ENCODE measurements at places on chromosomes 12 and 14. TPM values are rescaled to one million over a fixed set of nuclear protein-coding genes. Genes with fewer than 3 reads are reported as not detected.

DNA sequence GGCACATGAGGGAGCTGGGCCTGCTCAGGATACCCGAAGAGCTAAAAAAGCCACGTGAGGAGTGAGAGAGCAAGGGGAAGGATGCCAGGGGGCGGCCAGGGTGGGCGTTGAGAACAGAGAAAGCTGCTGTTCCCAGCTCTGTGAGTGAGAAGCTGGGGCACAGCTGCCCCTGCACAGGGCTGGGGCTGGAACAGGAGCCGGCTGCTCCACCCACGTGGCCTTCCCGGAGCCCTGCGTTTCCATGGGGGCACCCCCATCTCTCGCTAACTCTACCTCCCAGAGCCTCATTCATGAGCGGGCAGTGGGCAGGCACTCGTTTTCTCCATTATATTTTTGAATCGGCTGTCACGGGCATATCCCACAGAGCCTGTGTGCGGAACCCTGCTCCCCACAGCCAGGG is 42.7 kb downstream of the RFLNA start:
- no peak for DNase-seq

- no peak for DNase-seq
These were observed 375.2 kb downstream of the DUSP6 start for GRCh38 chr12:88977115-88977514.

DNA sequence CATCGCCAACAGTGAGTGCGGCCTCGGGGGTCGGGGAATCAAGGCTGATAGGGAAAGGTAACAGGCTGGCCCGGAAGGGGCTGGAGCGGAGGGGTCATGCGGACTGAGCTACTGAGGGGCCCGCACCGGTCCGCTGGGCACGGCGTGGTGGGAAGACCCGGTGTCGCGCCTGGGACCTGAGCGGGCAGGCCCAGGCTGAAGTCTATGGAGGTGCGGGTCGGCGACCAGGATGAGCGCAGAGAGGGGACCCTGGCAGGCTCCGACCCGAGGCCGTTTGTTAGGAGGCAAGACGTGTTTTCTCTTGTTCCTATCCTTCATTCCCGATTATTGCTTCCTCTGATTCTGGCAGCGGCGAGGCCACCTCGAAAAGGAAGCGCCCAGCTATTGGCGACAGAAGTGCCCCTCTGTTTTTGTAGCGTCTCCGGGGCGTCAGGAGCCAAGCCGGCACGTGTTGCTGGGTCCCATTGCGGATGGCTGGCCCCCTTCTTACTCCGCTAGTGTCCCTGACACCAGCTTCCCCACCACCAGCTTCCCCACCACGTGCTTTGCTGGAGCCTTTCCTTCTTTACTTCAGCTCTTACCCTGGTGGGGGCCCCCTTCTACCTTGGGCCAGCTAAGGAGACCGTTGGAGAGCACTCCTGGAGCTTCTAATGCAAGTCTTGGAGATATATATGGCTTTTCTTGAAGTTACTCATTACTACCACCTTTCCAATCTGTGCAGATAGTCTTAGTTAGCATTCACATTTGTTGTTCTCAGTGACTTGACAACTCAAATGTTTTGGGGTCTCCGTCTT is 653 bp downstream of the PA2G4 start:
- DNase-seq = peak; percentile 49

DNA sequence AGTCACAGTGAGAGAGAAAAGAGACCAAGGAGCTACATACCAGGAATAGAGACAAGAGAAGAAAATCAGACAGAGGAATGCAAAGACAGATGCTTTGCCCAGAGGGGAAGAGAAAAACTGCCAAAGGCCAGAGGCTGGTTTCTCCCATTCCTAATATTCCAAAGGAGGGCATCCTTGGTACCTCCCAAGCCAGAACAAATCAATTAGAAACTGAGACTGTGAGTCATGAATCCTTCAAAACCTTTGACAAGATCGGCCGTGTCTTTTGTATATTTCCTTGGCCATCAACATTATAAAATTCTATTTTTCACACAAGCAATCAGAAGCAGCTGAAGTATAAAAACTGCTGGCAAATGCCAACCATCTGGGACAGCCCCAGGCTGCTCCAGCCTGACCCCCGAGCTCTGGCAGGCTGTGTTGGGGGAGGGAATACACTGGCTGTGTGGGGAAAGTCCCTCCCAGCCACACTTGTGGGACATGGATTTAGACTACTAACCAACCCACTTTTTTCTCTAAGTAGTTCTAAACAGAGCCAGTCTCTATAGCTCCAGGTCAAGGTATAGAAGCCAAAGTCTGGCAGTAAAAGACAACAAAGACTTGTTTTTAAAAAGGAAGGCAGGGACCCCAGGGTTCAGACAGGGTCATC is 13.7 kb downstream of the POMT2 start:
- DNase-seq = no peak

DNA sequence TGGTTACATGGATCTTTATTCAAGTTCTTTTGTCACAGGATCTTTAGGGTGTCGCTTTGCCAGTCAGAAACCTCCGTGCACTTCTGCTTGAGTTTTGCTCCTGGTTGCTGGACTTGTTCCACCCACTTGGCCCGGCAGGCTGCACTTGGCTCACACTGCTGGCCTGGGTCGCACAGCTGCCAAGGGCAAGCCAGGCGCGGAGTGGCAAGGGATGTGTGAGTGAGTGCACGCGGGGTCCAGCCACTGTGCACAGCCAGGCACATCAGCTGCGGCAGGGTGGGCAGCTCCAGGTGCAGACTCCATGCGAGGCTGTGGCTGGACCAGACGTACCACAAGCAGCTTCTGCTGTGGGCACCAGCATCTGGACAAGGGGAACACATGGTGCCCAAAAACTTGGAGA is 76.6 kb downstream of the DERA start:
- DNase-seq = no peak

- no peak for DNase-seq
These were observed 481.4 kb upstream of the TMEM132C start for GRCh38 chr12:127785540-127785939.

- DNase-seq = no peak
These were observed 515 bp upstream of the ABCC9 start for GRCh38 chr12:21941506-21942376.

GRCh38 chr12:22826026-22826425 is 201.1 kb downstream of the ETNK1 start:
- DNase-seq = no peak

Gene VRTN
- not detected for total RNA-seq

Gene TTC7B
- 5.8 TPM for total RNA-seq

DNA sequence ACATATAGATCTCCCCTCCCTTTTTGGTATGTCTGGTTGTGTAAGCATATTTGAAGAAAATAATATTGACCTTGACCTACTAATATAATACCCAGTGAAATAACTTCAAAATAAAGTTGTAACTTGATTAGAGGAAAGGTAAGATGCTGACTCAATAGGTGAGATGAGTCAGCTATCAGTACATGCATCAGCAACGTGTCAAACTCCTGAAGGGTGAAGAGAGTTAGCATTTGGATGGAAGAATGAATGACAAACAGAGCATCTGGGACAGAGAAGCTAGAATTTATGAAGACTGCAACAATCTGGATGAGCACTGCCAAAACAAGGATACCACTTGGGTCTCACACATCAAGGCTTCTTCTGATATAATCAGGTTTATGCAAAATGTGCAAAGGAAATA is 74.9 kb downstream of the PPP2R5E start:
- DNase-seq = no peak

- DNase-seq = no peak
These were observed 161.1 kb upstream of the RASSF8 start for GRCh38 chr12:25797386-25797785.

Gene ENDOU
- not detected for total RNA-seq

DNA sequence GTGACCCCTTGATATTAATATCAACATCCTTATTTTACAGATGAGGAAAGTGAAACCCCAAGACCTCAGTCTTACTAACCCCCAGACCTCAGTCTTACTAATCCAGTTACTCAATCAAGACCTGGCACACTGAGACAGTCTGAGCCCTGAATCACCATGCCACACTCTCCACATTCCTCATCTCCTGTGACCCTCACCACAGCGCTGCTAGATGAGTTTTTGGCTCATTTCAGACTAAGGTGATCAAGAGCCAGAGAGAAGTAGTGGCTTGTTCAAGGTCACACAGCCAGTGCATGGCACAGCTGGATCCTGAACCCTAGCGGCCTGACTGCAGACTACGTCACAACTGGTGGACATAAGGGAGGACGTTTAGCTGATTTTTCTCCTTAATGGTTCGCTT is 579.2 kb downstream of the BCL11B start:
- DNase-seq = peak; percentile 62

Gene GZMB
- 3,062 TPM for total RNA-seq

Gene RPL10L
- not detected for total RNA-seq

GRCh38 chr12:72178871-72179270 is 93.3 kb upstream of the TRHDE start:
- no peak for DNase-seq

DNA sequence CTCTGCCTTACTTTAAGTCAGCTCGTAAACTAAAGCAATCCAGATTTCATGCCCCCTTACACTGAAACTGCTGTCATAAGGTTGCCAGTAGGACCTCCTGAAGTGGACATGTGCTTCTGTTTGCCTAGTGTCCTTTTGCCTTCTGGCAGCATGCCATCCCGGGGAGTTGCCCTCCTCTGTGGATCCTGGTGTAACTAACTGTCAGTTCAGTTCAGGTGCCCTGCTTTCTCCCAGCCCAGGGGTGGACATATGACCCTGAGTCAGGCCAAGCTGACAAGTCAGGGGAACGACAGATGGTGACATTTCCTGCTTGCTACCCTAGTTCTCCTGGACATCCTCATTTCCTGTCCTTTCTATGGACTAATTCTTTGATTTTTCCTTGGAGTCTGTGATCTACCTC is 25.6 kb downstream of the AKAP6 start:
- DNase-seq = no peak

Gene RND1
- total RNA-seq = 2.2 TPM

Gene KRT83
- not detected for total RNA-seq

Gene GPR84
- total RNA-seq = 0.98 TPM

DNA sequence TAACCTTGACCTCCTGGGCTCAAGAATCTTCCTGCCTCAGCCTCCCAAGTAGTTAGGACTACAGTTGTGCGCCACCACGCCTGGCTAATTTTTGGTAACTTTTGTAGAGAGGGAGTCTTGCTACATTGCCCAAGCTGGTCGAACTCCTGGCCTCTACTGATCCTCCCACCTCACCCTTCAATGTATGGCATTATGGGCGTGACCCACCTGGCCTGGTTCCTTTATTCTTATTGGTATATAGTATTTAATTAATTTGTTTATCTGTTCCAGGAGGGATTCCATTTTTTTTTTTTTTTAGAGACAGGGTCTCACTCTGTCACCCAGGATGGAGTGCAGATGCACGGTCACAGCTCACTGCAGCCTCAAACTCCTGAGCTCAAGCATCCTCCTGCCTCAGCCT is 40.9 kb upstream of the EAPP start:
- no peak for DNase-seq

Gene CD27
- 85.4 TPM for total RNA-seq

Gene OR4N5
- not detected for total RNA-seq

DNA sequence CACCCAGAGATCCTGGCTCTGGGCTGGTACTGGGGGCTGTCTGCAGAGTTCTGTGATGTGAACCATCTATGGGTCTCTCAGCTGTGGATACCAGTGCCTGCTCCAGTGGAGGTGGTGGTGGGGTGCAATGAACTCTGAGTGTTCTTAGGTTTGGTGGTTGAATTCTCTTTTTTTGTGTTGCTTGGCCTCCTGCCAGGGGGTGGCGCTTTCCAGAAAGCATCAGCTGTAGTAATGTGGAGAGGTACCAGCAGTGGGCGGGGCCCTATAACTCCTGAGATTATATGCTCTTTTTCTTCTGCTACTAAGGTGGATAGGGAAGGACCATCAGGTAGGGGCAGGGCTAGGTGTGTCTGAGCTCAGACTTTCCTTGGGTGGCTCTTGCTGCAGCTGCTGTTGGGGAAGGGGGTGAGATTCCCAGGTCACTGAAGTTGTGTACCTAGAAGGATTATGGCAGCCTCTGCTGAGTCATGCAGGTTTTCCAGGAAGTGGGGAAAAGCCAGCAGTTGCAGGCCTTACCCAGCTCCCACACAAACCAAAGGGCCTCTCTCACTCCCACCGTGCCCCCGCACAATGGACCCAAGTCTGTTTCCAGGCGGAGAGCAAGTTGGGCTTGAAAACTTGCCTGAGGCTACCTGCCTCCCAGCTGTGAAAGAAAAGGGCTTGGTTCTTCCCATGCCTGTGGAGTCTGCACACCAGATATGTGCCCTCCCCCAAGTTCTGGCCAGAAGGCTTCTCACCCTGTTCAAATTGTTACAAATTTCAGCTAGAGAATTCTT is 18.6 kb downstream of the CCER1 start:
- peak; percentile 14 for DNase-seq
